ENCODE measurements at places on chromosomes 2 and 18. TPM values are rescaled to one million over a fixed set of nuclear protein-coding genes. Genes with fewer than 3 reads are reported as not detected.

DNA sequence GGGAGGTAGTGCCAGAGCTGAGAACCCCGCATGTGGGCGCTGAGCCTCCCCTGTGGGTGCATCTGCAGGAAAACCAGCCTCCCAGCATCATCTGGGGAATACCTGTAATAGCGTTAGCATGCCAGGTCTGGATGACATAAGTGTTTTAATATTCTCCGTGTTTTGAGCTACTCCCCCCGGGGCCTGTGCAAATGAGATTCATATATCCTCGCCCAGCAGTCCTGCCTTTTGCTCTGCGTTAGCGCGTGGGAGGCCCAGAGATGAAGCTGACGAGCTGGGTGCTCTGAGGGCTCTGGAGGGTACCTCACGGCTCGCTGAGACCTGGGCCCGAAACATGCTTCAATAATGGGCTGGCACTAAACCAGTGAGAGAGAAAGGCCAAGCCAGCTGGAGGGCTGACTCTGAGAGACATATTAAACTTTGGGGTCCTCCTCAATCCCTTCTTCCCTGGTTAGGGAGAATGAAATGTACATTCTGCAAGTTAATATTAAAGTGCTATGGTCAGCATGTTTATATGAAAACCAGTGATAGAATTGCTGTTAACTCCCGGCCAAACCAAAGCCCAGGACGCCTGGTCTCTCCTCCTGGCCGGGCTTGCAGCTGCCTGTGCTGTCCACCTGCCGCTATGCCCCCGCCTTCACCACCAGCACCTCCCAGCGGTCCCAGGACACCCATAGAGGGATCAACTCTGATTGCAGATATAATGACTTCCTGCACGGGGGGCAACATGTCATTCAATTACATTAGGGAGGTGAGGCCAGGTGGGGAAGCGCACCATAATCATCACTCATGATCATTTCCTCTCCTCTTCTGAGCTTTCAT, 77.0 kb downstream of the EDAR start:
- H3K27me3 ChIP-seq = no peaks in the 10 kb centered on the region
- H3K4me3 ChIP-seq = no peak overlapping the region
- no peak overlapping the region for H3K27ac ChIP-seq
- DNase-seq = no peak
- no peaks in the 10 kb centered on the region for H3K36me3 ChIP-seq

- no peak overlapping the region for H3K4me3 ChIP-seq
- DNase-seq = no peak
- H3K4me1 ChIP-seq = peaks cover 16% of the 10 kb centered on the region
- peak overlapping the region; percentile 61 for H3K27ac ChIP-seq
These were observed 17.0 kb upstream of the STAT4 start for GRCh38 chr2:191167766-191168165.

DNA sequence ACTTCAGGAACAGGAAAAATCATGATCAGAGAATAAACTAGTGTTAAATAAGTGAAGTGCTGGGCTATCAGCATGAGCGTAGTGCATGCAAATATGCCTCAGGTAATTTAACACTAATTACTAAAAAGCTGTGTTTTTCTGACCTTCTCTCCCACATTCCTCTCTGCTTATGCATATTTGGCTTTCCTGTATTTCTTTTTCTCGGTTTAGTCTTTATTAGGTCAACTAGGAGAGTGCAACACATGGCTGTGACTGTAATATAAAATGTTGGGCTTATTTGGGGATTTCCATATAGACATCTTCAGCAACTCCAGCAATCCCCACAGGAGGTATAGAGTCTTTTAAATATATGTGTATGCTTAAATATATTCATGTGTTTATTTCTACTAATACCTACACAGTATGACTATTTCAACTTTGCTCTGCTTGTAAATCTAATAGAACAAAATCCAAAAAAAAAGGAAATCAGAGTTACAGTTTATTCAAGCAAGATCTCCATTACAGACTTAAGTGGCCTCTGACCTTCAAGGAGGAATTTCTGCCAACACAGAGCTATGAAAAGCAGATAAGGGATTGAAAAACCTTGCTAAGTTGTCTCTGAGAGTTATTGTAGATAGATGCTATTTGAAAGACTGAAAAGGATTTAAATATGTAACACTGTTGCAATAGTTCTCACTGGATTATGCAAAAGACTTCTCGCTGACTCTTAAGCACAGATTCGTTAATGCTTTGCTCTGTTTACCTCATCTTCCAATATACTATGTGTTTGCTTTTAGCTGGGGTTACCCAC, 359.5 kb upstream of the RGPD4 start:
- H3K27me3 ChIP-seq = no peaks in the 10 kb centered on the region
- H3K27ac ChIP-seq = no peak overlapping the region
- no peaks in the 10 kb centered on the region for H3K36me3 ChIP-seq
- no peak overlapping the region for H3K4me3 ChIP-seq

DNA sequence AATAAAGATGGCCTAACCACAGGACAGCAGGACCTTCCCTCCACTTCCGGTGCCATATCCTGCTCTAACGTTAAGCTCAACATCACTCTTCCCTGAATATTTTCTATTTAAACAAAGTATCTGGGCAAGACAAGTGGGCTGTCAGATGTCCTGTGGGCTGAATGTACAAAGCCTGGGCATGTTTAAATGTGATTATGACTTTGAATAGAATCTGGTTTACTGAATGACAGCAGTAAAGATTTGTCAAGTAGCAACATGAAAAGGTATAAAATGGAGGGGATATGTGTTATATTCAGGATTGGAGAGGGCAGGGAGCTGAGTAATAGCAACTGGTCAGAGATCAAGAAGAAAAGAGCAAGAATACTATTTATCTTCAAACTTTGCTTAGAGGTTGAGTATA, 540.9 kb downstream of the NRXN1 start:
- H3K4me3 ChIP-seq = no peak overlapping the region
- no peak overlapping the region for H3K27ac ChIP-seq
- no peaks in the 10 kb centered on the region for H3K36me3 ChIP-seq
- peaks cover 3% of the 10 kb centered on the region for H3K27me3 ChIP-seq
- no peak for DNase-seq

MAPRE2 gene
- 13.2 TPM for total RNA-seq

- H3K27me3 ChIP-seq = no peaks in the 10 kb centered on the region
- no peaks in the 10 kb centered on the region for H3K4me1 ChIP-seq
- no peak overlapping the region for H3K4me3 ChIP-seq
- no peak overlapping the region for H3K27ac ChIP-seq
These were observed 260.6 kb upstream of the LINC00305 start for GRCh38 chr18:64409511-64409910.

- no peak for DNase-seq
- no peaks in the 10 kb centered on the region for H3K4me1 ChIP-seq
- H3K4me3 ChIP-seq = no peak overlapping the region
- H3K27ac ChIP-seq = no peak overlapping the region
- peaks cover 43% of the 10 kb centered on the region for H3K36me3 ChIP-seq
These were observed 24.2 kb upstream of the C2orf42 start for GRCh38 chr2:70214953-70215549.

GRCh38 chr2:11515490-11515981, 18.3 kb upstream of the GREB1 start:
- H3K4me1 ChIP-seq = no peaks in the 10 kb centered on the region
- no peaks in the 10 kb centered on the region for H3K27me3 ChIP-seq
- no peak overlapping the region for H3K4me3 ChIP-seq
- no peak for DNase-seq
- no peaks in the 10 kb centered on the region for H3K36me3 ChIP-seq
- H3K27ac ChIP-seq = no peak overlapping the region

DNA sequence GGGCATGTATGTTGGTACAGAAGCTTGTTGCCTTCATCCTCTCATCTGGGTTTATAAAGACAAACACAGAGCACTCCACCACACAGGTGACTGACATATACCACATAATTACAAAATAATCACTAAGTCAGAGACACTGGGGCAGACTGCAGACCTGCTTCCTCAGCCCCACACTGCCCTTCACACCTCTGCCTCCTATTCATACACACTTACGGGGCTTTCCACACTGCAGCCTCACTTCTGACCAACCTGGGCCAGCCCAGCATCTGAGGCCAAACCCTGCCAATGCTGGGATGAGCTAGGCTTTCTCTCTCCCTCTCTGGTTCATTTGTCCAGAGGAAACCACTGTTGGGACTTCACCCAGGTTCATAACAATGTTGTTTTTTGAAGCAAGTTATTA, 4.5 kb downstream of the EMX1 start:
- no peaks in the 10 kb centered on the region for H3K36me3 ChIP-seq
- no peak for DNase-seq
- peaks cover 7% of the 10 kb centered on the region for H3K27me3 ChIP-seq
- peaks cover 16% of the 10 kb centered on the region for H3K4me1 ChIP-seq
- H3K27ac ChIP-seq = no peak overlapping the region

DNA sequence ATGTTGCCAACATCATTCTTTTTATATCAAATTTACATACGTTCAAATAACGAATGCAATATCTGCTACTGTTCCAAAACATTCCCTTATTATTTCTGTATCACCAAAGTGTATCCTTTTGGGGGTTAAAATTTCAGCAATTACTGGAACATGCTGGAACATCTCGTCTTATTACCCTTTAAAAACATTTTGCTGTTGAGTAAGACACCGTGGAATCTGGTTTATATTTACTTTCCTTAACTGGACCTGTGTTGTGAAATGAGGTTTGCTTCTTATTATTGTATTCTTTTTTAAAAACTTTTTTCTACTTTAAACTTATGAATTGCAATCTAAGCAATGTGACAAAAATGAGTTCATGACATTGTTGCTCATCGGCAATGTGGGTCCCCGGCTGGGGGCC, 87.4 kb upstream of the PTPRM start:
- no peak overlapping the region for H3K27ac ChIP-seq
- no peaks in the 10 kb centered on the region for H3K36me3 ChIP-seq
- H3K27me3 ChIP-seq = no peaks in the 10 kb centered on the region
- no peak overlapping the region for H3K4me3 ChIP-seq
- no peak for DNase-seq
- no peaks in the 10 kb centered on the region for H3K4me1 ChIP-seq

C2orf76 gene
- total RNA-seq = 4.9 TPM

GRCh38 chr2:168210895-168211570, 36.4 kb downstream of the STK39 start:
- H3K27me3 ChIP-seq = no peaks in the 10 kb centered on the region
- no peak for DNase-seq
- peak overlapping the region; percentile 38 for H3K27ac ChIP-seq
- H3K4me1 ChIP-seq = peaks cover 15% of the 10 kb centered on the region
- no peak overlapping the region for H3K4me3 ChIP-seq
- no peaks in the 10 kb centered on the region for H3K36me3 ChIP-seq

DNA sequence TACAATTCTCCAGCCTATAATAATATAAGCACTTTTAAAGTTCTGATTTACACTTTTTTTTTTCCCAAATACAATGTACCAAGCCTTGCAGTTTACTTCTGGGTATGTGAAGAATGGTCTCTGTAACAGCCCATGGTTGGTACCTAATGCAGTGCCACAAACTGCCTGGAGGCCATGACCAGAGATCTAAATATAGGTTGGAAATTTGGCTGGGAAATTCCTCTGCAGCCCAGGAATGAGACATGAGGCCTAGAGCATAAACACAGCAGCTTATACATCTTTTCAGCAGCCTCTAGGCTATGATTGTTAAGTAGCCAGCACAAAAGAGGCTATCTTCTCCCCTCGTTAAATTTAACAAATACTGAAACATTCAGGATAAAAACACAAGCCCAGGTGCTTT, 432.0 kb upstream of the FAM98A start:
- H3K4me1 ChIP-seq = no peaks in the 10 kb centered on the region
- no peak overlapping the region for H3K4me3 ChIP-seq
- no peak for DNase-seq
- no peaks in the 10 kb centered on the region for H3K36me3 ChIP-seq

DNA sequence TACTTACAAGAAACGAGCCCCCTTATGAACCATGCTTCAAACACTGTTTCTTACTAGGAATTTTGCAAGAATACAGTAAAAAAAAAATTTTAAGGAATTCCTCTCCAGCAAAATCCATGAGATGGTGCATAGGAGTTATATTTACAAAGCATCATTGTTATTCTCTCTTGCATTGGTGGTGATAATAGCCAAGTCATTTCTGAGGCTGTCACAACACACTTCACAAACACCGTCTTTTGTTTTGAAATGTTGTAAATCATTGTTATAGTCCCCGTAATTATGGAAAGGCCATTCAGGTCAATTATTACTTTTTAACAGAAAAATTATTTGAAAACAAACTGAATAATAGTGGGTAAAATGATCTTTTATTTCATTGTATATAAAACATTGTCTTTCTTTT, 60.1 kb downstream of the DYNC1I2 start:
- H3K27me3 ChIP-seq = no peaks in the 10 kb centered on the region
- H3K4me1 ChIP-seq = no peaks in the 10 kb centered on the region
- peaks cover 18% of the 10 kb centered on the region for H3K36me3 ChIP-seq
- no peak overlapping the region for H3K27ac ChIP-seq
- no peak overlapping the region for H3K4me3 ChIP-seq

- no peaks in the 10 kb centered on the region for H3K27me3 ChIP-seq
- DNase-seq = no peak
- H3K4me3 ChIP-seq = no peak overlapping the region
- H3K4me1 ChIP-seq = no peaks in the 10 kb centered on the region
- no peak overlapping the region for H3K27ac ChIP-seq
These were observed 27.8 kb upstream of the SCN1A start for GRCh38 chr2:166155589-166155988.

GRCh38 chr18:75454022-75454795, 26.7 kb upstream of the SMIM21 start:
- H3K4me1 ChIP-seq = no peaks in the 10 kb centered on the region
- H3K27me3 ChIP-seq = no peaks in the 10 kb centered on the region
- no peak overlapping the region for H3K27ac ChIP-seq
- DNase-seq = no peak
- no peaks in the 10 kb centered on the region for H3K36me3 ChIP-seq

GRCh38 chr2:127604986-127605385, 41.0 kb upstream of the GPR17 start:
- no peak for DNase-seq
- no peaks in the 10 kb centered on the region for H3K36me3 ChIP-seq
- no peak overlapping the region for H3K4me3 ChIP-seq
- H3K4me1 ChIP-seq = no peaks in the 10 kb centered on the region
- H3K27ac ChIP-seq = no peak overlapping the region
- no peaks in the 10 kb centered on the region for H3K27me3 ChIP-seq

- no peak overlapping the region for H3K4me3 ChIP-seq
- no peak overlapping the region for H3K27ac ChIP-seq
- H3K4me1 ChIP-seq = no peaks in the 10 kb centered on the region
These were observed 9.3 kb upstream of the KCNE4 start for GRCh38 chr2:223042704-223043118.

- no peaks in the 10 kb centered on the region for H3K36me3 ChIP-seq
- DNase-seq = no peak
- no peak overlapping the region for H3K4me3 ChIP-seq
These were observed 965.2 kb upstream of the FANCL start for GRCh38 chr2:59206361-59206760.

DNA sequence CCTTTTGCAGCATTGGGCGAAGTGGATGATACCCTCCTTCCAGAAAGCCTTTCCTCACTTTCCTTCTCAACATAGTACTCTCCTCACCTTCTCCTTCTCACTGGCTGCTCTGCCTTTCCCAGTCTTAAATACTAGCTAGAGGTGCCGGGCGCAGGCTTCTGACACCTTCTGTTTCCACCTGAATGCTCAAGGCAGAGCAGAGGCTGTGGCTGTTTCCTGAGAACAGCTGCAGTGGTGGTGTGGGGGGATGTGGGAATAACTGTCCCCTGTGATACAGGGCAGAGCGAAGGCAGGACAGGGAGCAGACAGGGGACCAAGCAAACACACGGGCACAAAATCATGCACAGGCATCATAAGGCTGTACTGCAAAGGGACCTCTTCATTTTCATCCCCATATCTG, 303.1 kb downstream of the SS18 start:
- H3K27ac ChIP-seq = no peak overlapping the region
- H3K36me3 ChIP-seq = no peaks in the 10 kb centered on the region
- no peak for DNase-seq
- H3K4me3 ChIP-seq = no peak overlapping the region
- H3K27me3 ChIP-seq = no peaks in the 10 kb centered on the region

TSHZ1 gene
- total RNA-seq = 9.0 TPM

ABCA12 gene
- not detected for total RNA-seq

ITGB6 gene
- 2.3 TPM for total RNA-seq

All from pancreas (tissue), 10 donors.